T-helper 9 cell (primary cell): ENCODE measurements at places on chromosomes 7 and 10.

DNA sequence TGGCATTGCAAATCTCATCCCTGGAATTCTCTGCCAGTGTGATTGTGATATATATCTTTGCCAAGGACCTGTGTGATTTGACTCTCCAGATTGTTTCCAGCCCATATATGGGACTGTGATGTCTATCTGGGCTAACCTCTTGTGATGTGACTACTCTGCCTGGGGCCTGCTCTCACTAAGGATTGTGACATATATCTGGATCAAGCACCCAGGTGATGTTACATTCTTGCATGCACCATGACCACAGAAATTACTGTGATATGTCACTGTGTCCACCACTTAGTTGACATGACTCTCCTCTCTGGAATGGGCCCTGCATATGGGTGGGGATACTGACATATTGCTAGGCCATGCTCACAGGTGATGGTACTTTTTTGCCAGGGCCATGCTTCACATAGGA lies 86.6 kb downstream of the ZNF736 start:
- no peak for DNase-seq

DNA sequence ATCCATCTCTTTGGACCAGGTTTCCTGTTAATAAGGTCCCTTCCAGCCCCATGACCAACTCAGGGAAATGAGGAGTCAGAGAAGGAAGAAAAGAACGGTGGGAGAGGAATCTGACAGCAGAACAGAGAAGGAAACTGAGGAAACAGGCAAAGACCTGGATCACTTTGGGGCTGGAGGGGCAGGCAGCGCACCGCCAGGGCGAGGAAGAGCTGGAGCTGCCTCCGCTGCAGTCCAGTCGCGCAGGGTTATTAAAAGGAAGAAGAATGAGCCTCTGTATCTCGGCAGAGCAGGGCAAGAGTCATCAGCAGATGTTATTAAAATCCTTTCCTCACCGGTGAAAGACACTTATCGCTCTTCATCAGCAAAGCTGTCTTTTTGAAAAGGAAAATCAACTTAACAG lies 37.7 kb upstream of the R3HCC1L start:
- DNase-seq, result no peak

DNA sequence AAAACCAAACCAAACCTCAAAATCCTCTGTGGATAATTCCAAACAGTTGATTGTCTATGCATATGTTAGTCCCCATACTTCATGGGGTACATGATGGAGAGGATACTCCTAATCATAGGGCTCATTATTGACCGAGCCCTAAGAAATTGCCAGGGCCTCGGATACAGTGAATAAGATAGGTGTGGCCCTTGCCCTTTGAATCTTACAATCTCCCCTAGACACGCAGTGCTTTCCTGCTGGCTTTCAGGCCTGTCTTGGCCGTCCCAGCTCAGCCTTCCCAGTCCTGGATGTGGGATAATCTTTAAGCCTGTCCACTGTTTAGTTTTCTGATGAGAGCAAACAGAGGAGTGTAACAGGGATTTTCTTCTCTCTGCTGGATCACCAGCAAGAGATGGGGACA lies 161.8 kb downstream of the TMEM178B start:
- no peak for DNase-seq

DNA sequence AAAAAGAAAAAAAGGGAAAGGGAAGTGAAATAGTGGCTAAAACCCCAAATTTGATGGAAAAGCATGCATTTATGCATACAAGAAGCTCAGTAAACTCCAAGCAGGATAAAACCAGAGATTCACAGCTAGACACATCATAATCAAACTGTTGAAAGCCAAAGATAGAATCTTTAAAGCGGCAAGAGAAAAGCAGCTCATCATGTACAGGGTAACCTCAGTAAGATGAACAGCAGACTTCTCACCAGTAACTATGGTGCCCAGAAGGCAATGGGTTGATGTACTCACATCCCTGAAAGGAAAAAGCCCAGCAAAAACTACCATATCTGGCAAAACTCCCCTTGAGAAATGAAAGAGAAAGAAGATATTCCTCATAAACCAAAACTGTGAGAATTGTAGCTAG lies 60.4 kb downstream of the TPST1 start:
- no peak for DNase-seq

- DNase-seq, result no peak
These were observed 28.1 kb downstream of the UBN2 start for GRCh38 chr7:139259142-139259541.

GRCh38 chr7:6392712-6393666 lies 54.8 kb downstream of the DAGLB start:
- DNase-seq, result no peak

DNA sequence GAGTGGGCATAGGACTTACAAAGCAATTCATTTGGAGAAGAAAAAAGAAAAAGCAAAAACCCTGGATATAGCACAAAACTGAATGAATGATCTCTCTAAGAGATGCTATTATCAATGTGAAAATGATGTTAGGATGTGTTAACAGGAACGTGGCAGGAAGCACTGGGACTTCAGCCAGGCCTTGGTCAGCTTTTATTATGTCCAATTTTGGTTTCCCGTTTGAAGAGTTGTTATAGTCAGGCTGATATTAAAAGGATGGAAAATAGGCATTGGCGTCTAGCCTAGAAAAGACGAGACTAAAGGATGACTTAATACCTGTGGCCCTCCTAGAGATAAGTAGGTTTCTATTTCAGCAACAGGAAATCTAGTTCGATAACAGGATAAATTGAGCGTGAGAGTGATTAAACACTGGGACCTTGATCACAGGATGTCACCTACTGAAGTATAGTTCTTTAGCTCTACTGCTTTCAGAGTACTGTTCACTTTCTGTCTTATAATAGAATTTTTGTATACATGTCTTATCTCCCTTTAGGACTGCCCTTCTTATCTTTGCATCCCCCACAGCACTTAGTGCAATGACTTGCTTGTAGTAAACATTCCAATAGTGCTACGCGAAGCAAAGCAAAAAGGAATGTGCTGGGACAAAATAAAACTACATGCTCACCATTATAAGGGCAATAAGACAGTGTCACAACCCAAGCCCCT lies 99.8 kb upstream of the AGBL3 start:
- no peak for DNase-seq

GRCh38 chr10:102616066-102616770 lies 28.1 kb upstream of the TRIM8 start:
- no peak for DNase-seq

GRCh38 chr7:148116195-148116594 lies 474.4 kb upstream of the C7orf33 start:
- no peak for DNase-seq

- no peak for DNase-seq
These were observed 85.1 kb downstream of the CARD11 start for GRCh38 chr7:2958416-2959102.

GRCh38 chr10:79936625-79937615 lies 12.0 kb downstream of the SFTPD start:
- no peak for DNase-seq
